ENCODE measurements at places on chromosomes 2 and 18. TPM values are rescaled to one million over a fixed set of nuclear protein-coding genes. Genes with fewer than 3 reads are reported as not detected.

Gene ST6GAL2
- not detected for total RNA-seq

Gene CYP26B1
- total RNA-seq, result 0.53 TPM

Gene TDRD15
- under 0.01 TPM for total RNA-seq

Gene TBR1
- total RNA-seq, result under 0.01 TPM

Data from thoracic aorta endothelial cell (primary cell).